ENCODE measurements at places on chromosomes 11 and 22.

DNA sequence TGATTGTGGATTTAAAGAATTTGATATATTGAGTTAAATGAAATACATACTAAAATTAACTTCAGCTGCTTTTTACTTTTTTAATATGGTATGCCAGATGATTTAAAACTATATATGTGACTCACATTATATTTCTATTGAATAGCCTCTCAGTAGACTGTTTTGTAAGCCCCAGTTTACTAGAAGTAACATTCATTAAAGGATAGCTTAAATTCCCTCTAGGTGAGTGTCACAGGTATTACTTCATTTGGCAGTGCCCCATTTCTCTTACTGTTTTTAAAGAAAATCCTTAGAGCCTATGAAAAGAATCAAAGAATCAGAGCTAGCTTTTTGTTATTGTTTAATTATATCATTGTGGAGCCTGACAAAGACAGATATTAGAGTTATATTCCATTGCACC lies 48.6 kb downstream of the ZC3H12C start:
- no peak for DNase-seq

GRCh38 chr11:88411265-88411664 lies 73.7 kb upstream of the CTSC start:
- DNase-seq = no peak

DNA sequence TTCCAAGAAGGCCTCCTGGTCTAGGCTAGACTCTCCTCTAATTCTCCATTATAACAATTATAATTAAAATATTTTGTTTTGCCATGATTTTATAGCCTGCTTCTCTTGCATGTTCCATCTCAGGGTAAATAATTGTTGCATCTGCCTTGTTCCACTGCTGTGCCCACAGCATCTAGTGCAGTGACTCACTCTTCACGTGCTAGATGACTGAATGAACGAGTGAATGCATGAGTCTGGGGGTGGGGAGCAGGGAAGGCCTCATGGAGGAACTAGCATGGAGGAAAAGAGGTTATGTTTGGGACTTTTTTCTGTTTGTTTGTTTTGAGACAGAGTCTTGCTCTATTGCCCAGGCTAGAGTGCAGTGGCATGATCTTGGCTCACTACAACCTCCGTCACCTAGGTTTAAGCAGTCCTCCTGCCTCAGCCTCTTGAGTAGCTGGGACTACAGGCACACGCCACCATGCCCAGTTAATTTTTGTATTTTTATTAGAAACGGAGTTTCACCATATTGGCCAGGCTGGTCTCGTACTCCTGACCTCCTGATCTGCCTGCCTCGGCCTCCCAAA lies 5.2 kb upstream of the OAF start:
- no peak for DNase-seq

DNA sequence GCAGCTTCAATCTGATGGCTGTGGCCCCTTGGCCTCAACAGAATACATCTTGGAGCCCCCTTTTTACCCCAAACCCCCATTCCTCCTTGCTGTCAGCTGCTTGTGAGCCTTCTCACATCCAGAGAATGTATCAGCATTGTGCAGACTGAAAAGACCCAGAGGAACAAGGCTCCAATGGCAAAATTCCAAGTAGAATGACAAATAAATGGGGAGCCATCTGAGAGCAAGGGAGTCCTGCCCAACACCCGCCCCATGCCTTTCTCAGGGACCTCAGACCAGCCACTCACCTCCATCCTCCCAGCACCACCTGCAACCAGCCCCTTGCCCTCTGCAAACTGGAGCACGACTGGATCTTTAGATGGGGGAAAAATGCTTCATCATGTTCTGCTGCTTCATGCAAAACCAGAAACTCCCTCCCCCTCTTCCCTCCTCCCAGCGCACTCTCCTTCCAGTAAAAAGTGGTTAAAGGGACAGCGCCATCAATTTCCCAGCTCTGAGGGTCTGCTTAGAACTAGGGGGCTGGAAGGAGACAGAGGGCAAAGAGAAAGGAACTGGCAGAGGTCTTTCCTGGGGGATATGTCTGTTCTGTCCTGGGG lies 2.2 kb upstream of the NEFH start:
- no peak for DNase-seq

DNA sequence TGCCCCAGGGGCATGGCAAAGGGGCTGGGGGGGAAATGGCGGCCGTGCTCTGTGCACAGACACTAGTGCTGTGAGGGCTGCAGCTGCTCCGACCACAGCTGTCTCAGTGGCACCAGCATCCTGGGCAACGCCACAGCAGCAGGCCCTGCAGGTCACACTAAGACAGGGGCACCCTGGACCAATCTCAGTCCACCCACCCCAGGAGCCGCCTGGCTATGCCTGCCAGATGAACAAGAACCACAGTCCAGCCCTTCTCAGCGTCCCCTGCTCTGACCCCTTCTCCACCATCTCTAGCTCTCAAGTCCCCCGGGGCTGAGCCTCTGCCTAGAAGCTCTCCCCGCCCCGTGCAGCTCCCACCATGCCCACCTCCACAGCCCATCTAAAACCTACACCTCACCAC lies 16.5 kb downstream of the TUBGCP6 start:
- no peak for DNase-seq

- DNase-seq = no peak
Measured at GRCh38 chr11:76005756-76006155, 190.7 kb downstream of the UVRAG start.

GRCh38 chr11:113552271-113552670 lies 77.1 kb upstream of the DRD2 start:
- DNase-seq = no peak

DNA sequence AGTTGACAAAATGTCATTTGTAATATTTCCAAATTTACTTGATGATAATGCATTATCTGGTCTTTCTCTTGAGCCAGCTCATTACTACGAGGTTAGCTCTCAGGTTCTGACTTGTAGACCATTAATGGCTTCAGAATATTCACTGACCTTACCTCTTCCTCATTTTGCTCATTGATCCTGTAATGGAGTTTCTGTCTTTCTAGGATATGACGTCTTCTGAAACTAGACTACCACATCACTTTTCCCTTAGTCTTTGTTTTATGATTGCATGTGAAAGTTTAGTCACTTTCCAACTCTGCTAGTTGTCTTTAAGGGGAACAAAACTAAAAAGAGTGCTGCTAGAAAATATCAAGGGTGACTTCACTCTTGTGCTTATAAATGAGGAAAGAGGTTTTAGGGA lies 697.6 kb downstream of the JRKL start:
- DNase-seq = no peak

- DNase-seq = no peak
Measured at GRCh38 chr11:1963864-1964263, 16.7 kb downstream of the MRPL23 start.
